Astrocyte (in vitro differentiated cells and primary cell): ENCODE measurements at places on chromosomes 1 and 21.

DNA sequence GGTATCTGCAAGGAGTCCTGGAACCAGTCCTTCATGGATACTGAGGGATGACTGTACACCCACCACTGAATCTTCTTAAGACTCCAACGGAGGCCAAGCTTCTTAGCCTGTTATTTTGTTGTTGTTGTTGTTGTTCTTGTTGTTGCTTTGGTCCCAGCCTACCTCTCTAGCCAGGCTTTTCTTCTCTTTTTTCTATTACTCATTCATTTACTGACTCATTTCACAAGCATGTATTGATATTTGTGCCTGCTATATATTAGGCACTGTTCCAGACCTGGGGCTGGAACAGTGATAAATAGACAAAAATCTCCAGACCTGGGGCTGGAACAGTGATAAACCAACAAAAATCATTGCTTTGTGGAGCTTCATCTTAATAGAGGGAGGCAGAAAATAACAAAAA is 20.4 kb downstream of the CENPF start:
- H3K27me3 ChIP-seq, result no peaks in the 10 kb centered on the region
- H3K4me3 ChIP-seq, result no peak overlapping the region
- DNase-seq, result no peak
- H3K36me3 ChIP-seq, result peaks cover 28% of the 10 kb centered on the region

DNA sequence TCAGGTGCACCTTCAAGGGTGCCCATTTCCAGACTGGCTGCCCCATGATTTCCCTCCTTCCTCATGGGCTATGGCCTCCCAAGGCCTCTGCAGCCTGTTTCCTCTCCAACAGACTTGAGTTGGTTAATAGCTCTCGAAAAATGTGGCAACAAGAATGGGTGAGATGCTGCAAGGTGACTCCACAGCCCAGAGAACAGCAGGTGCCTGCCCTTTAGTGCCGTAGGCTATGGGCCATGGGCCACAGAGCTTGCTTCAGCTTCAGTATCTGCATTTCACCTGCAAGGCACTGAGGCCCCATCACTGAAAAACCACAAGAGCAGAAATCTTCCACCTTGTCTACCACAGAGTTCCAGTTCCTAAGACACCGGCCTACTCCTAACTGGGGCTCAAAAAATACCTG is 122.0 kb downstream of the ETS2 start:
- H3K4me1 ChIP-seq, result peaks cover 15% of the 10 kb centered on the region
- H3K27me3 ChIP-seq, result peaks cover 3% of the 10 kb centered on the region
- H3K4me3 ChIP-seq, result no peak overlapping the region
- no peak for DNase-seq

DNA sequence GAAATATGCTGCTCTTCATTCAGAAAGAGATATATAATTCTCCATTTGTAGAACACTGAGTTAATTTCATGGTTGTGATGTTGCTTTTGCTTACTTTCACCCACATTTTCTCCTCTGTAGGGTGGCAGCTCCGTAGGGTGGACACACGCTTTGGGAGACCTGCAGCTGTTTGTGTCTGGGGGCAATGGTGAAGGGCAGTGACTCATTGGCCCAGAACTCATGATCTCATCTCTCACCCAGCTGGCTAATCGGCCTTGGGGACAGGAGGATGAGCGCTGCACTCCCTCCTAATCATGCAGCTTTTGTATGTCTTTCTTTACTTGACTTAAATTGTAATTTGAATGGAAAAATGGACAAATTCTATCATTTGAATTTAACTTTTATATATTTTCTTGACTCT is 9.6 kb downstream of the DISC1 start:
- peaks cover 14% of the 10 kb centered on the region for H3K4me1 ChIP-seq
- H3K27me3 ChIP-seq, result no peaks in the 10 kb centered on the region

DNA sequence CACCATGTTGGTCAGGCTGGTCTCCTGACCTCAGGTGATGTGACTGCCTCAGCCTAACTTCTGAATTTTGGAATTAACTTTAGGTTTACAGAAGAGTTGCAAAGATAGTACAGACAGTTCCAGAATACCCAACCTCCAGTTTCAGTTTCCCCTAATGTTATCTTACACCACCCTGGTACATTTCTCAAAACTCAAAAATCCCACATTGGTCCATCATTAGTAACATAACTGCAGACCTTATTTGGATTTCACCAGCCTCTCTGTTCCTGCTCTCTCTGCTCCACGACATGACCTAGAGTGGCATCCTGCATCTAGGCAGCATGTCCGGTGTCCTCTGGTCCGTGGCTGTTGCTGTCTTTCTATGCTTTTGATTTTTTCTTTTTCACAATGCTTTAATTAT is 5.0 kb upstream of the ZC3H12A start:
- peaks cover 41% of the 10 kb centered on the region for H3K4me1 ChIP-seq
- H3K4me3 ChIP-seq, result no peak overlapping the region
- H3K36me3 ChIP-seq, result no peaks in the 10 kb centered on the region

- no peak overlapping the region for H3K27ac ChIP-seq
- H3K27me3 ChIP-seq, result no peaks in the 10 kb centered on the region
- H3K4me3 ChIP-seq, result no peak overlapping the region
- no peak for DNase-seq
- H3K4me1 ChIP-seq, result no peaks in the 10 kb centered on the region
Measured at GRCh38 chr1:53716150-53716549, 22.8 kb downstream of the GLIS1 start.

DNA sequence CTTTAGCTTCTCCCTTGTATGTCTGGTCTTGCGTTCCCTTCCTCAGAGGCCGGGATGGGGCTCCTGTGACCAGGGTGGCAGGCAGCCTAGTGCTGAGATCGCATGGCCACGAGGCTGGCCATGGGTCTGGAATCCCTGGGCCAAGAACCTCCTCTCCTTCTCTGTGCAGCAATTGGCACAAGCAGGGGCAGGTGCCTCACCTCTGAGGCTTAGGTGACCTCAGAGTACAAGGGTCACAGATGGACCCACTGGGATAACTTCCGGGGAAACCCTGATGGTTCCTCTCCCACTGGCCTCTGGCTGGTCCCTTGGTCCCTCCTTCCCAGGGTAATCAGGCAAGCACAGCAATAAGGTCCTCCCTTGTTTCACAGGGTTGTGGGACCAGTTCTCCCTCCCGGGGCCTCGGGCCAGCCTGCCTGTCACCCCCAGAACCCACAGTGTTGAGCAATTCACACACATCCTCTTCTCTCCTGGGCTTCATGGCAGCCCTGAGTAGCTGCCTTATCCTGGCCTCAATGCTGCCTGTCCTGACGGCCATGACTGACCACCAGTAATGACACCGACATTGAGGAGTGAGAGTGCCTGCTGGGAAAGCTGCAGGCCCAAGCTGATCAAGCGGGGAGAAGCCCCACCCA is 38.6 kb downstream of the BMP8A start:
- H3K27ac ChIP-seq, result no peak overlapping the region
- no peaks in the 10 kb centered on the region for H3K4me1 ChIP-seq
- no peak overlapping the region for H3K4me3 ChIP-seq
- no peaks in the 10 kb centered on the region for H3K27me3 ChIP-seq
- H3K36me3 ChIP-seq, result peaks cover 3% of the 10 kb centered on the region

DNA sequence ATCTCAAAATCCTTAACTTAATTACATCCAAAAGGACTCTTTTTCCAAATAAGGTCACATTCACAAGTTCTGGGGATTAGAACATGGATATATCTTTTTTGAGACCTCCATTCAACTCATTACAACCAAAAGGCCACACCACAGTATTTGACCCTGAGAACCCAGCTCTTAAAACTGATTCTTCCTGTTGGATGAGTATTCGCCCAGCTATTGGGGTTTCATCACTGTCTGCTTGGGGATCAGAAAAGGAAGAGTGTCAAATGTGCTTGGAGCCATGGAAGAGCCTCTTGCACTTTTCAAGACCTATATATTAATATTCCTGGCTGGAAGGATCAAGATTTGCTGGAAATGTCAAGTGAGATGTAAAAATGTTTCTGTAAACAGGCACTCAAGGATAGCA is 5.4 kb upstream of the TINAGL1 start:
- no peak overlapping the region for H3K27ac ChIP-seq
- no peak for DNase-seq
- no peak overlapping the region for H3K4me3 ChIP-seq
- H3K27me3 ChIP-seq, result no peaks in the 10 kb centered on the region

GRCh38 chr1:91059157-91059556 is 37.3 kb upstream of the ZNF644 start:
- no peaks in the 10 kb centered on the region for H3K27me3 ChIP-seq
- no peak for DNase-seq
- no peaks in the 10 kb centered on the region for H3K4me1 ChIP-seq
- H3K36me3 ChIP-seq, result no peaks in the 10 kb centered on the region

DNA sequence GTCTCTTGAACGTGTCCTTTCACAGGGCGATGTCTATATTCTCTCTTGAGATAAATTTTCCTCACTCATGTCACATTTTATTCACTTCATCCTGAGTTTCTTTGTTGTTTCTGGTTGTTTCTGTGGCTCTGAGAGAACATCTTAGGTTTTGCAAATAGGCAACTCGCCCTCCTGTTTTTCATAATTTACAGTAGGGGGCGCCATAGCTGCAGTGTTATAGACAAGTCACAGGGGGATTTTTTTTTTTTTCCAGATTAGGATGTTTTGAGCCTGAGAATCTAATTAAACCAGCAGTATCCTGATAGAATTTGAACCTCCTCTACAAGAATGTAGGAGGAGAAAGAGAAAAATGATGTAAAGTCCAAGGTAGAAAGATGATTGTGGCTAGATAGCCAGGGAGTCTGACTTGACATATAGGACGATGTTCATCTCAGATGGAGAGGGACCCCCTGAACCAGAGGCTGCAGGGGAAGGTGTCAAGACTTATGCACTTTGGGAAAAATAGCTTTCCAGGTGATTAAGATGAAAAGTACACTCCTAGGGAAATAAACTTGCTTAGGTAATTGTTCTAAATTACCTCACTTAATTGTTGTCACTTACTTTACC is 76.3 kb downstream of the ZP4 start:
- DNase-seq, result no peak
- H3K4me3 ChIP-seq, result no peak overlapping the region
- no peak overlapping the region for H3K27ac ChIP-seq

DNA sequence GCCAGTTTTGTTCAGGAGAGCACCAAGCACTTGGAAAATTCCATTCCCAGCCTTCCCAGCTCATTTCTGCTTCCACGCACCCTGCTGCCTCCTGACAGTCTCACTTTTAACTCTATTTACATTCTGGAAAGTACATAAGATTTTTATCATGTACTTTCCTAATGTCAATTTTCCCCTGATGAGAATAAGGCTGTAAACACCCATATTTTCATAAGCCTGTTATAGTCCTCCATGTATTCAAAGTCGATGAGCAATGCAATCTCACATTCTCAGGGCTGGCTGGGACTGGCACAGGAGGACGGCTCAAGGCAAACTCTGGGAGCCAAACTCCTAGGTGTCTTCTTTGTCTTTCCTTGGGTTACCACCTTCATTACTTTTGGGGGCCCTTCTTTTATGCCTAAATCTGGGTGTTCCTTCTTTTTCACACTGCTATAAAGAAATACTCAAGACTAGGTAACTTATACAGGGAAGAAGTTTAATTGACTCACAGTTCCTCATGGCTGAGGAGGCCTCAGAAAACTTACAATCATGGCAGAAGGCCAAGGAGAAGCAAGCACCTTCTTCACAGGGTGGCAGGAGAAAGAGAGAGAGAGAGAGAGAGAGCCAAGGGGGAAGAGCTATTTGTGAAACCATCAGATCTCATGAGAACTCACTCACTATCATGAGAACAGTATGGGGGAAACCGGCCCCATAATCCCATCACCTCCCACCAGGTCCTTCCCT is 94.6 kb downstream of the IGSF21 start:
- no peaks in the 10 kb centered on the region for H3K36me3 ChIP-seq
- H3K27ac ChIP-seq, result no peak overlapping the region
- no peak for DNase-seq
- no peaks in the 10 kb centered on the region for H3K4me1 ChIP-seq
- no peaks in the 10 kb centered on the region for H3K27me3 ChIP-seq
- H3K4me3 ChIP-seq, result no peak overlapping the region

GRCh38 chr1:187415065-187415464 is 586.3 kb downstream of the PLA2G4A start:
- H3K27ac ChIP-seq, result no peak overlapping the region
- H3K36me3 ChIP-seq, result no peaks in the 10 kb centered on the region
- H3K27me3 ChIP-seq, result no peaks in the 10 kb centered on the region
- no peak overlapping the region for H3K4me3 ChIP-seq
- peak; percentile 17 for DNase-seq

GRCh38 chr1:65881067-65881594 is 88.4 kb downstream of the PDE4B start:
- H3K27me3 ChIP-seq, result no peaks in the 10 kb centered on the region
- H3K4me3 ChIP-seq, result no peak overlapping the region
- no peak overlapping the region for H3K27ac ChIP-seq
- DNase-seq, result peak; percentile 48

- H3K4me3 ChIP-seq, result no peak overlapping the region
- no peaks in the 10 kb centered on the region for H3K36me3 ChIP-seq
- DNase-seq, result peak; percentile 63
Measured at GRCh38 chr1:235295902-235296350, 32.1 kb downstream of the ARID4B start.

DNA sequence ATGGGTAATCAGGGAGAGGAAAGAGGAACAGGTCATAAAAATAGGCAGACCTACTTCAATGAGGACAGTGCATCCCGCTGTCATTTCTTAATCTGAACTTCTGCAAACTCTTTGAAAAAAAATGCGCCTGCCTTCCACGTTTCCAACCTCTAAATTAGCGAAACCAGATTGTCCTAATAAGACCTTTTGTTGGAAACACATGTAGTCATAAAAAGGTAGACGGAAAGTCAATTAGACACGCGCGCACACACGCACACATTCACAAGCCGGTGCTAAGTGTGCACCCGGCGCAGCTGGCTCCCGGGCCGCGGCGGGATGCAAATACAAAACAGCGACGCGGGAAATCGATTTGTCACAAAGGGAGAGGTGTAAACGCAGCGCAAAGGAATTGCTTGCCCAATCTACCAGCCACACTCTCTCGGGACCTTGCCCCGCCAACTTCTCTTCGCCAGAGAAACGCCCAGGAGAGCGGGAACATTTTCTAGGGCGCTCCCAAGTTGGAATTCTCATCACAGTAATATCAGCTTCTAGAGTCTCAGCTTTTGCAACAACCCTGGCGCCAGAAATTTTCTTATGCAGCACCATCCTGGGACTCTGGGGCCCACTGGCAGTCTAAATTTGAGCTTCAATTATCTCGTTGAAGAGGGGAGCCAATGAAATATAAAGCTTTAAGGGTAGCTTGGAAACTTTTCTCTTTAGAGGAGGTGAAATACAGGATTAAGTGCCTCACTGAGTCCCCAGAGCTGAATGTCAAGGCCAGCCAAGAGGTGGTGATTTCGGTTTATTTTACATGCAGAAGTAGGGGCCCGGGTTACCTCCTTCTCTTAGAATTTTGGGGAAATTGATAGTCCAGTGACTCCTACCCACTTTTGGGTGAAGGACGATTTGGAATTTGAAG is 4.5 kb downstream of the PRRX1 start:
- H3K27ac ChIP-seq, result peak overlapping the region; percentile 61
- peaks cover 32% of the 10 kb centered on the region for H3K4me1 ChIP-seq
- no peak for DNase-seq
- H3K36me3 ChIP-seq, result no peaks in the 10 kb centered on the region

GRCh38 chr1:9900142-9901043 is 9.7 kb downstream of the CTNNBIP1 start:
- no peak for DNase-seq
- no peak overlapping the region for H3K4me3 ChIP-seq
- peaks cover 14% of the 10 kb centered on the region for H3K4me1 ChIP-seq
- no peak overlapping the region for H3K27ac ChIP-seq

- H3K4me1 ChIP-seq, result no peaks in the 10 kb centered on the region
- H3K36me3 ChIP-seq, result no peaks in the 10 kb centered on the region
- no peak overlapping the region for H3K4me3 ChIP-seq
- H3K27me3 ChIP-seq, result no peaks in the 10 kb centered on the region
- H3K27ac ChIP-seq, result no peak overlapping the region
- DNase-seq, result peak; percentile 78
Measured at GRCh38 chr1:109864930-109865612, 45.6 kb upstream of the CSF1 start.
